Fibroblast of the conjunctiva (primary cell): ENCODE measurements at places on chromosomes 5 and 9.

GRCh38 chr9:112839331-112839730, 51.3 kb downstream of the SLC46A2 start:
- DNase-seq = no peak

GRCh38 chr5:89582768-89583339, 699.9 kb upstream of the MEF2C start:
- no peak for DNase-seq

DNA sequence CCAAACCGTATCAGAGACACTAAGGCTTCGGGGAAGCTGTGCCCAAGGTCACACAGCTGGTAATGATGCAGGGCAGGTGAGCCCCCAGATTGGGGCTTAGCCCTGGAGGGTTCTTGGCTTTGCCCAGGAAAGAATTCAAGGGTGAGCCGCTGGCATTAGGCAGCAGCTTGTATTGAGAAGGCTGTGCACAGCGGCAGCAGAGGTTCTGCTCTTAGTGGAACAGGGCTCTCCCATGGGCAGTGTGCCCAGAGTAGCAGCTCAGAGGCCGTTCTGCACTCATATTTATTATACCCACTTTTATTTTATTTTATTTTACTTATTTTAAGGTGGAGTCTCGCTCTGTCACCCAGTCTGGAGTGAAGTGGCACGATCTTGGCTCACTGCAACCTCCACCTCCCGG, 85.8 kb upstream of the IER5L start:
- no peak for DNase-seq

DNA sequence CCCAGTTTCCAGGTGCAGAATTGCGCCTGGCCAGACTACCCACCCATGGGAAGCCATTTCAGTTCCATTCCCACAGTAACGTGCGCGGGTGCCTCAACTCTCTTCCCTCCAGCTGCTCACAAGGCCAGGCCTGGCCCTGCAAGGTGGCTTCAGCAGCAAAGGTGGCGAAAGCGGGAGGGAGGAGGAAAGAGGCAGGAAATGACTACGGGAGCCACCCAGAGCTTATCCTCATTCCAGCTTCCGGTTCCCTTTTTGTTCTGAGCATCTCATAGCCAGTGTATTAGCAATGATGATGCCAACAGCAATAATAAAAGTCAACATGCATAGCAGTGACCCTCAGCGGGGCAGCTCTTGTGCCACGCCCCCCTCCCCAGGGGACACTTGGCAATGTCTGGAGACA, 101.5 kb upstream of the BOD1 start:
- DNase-seq = no peak

DNA sequence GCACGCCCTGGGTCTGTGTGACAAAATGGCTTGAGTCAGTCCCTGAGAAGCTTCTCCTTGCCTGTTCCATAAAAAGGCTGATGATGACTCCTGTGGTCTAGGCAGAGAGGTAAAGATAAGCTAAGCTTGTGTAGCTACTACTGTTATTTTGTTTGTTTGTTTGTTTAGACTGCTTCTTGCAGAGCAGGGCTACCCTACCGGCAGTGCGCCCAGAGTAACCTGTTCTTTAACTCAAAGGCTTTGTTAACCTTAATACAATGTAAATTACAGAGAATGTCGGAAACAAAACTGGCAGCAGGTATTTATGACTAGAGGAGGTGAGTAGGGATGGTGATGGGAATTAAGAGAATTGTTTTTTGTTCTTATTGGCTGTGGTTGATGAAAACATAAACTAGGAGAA, 87.6 kb downstream of the F2RL2 start:
- DNase-seq = no peak

GRCh38 chr5:164353155-164353554, 847.7 kb downstream of the MAT2B start:
- no peak for DNase-seq

DNA sequence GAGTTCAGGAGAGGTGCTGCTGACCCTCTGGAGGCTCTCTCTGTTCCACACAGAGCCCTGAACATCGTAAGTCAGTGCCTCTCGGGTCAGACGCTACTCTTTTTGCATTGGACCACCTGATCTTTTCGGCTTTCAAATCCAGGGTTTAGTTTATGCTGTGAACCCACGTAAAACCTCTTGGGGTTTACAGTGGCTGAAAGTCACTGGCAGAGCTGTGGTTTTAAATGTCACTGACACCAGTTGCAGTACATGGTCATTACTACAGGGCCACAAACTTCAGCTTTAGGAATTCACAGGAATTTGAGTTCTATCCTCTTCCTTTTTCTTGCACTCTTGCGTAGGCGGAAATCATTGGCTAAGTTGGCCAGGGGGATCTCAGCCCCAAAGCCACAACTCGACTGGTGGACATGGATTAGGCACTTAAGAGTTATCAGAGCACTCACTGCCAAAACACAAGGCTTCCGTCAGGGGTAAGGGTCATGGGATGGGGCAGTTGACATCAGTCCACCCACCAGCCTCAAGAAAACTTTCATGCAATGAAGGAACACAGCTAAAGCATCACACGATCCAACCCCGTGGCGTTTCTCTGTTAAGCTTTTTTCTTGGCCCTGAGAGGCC, 76.9 kb downstream of the SFXN1 start:
- DNase-seq = no peak
